Naive thymus-derived CD4-positive, alpha-beta T cell (primary cell): ENCODE measurements at places on chromosomes 7 and 10.

DNA sequence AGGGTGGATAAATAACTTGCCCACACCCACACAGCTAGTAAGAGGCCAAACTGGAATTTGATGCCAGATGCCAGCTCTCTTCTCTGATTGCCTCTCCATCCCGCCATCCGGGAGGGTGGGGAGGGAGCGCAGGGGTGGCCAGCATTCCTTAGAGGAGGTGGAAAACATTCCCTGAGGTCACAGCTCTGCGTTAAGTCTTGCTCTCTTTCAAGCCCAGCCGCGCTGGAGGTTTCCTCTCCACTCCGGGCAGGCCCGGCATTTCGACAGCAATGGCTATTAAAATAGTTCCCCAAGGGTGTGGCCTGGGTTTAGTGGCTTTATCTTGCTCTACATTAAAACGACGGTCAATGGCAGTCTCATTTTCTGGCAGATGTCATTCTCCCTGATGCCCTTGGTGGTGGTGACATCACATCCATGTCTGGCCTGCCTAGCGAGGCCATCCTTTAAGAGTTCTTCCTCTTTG, 16.1 kb upstream of the C10orf71 start:
- no peak for DNase-seq

DNA sequence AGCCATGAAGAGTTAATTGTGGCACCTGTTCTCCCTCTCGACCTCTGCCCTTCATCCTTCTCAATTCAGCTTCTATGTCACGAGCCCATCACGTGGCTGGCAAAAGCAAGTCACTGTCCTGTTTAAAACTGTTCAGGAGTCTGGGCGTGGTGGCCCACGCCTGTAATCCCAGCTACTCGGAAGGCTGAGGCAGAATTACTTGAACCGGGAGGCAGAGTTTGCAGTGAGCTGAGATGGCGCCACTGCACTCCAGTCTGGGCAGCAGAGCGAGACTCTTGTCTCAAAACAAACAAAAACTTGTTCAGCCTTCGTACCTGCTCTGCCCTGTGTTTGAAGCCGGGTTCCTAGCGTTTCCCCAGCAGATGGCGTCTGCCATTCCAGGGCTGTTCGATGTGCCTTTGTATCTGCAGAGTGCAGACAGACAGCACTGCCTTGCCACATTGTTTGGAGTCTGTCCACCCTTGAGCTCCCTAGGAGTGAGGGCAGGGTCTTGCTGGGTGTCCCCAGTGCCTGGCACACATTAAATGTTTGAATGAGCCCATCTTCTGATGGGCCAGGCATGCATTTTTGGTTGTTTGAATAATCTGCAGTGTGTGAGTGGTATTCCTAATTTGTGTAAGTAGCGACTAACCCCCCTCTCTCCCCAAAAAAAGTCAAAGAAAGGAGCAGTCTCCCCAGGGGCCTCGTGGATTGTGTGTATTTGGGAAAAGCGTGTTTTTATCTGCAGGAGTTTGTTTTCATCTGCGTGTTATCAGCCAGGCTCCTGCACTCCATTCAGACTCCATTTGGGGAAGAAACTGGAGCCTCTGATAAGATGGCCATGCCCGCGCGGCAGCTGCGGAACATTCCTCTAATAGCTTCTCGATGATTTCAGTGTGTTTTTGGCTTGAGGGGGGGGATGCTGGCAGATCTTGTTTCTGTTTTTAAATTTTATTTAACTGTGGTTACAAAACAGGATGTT, 61.2 kb downstream of the DNAJB6 start:
- DNase-seq, result no peak

GRCh38 chr7:156147756-156148504, 335.7 kb upstream of the SHH start:
- DNase-seq, result no peak

DNA sequence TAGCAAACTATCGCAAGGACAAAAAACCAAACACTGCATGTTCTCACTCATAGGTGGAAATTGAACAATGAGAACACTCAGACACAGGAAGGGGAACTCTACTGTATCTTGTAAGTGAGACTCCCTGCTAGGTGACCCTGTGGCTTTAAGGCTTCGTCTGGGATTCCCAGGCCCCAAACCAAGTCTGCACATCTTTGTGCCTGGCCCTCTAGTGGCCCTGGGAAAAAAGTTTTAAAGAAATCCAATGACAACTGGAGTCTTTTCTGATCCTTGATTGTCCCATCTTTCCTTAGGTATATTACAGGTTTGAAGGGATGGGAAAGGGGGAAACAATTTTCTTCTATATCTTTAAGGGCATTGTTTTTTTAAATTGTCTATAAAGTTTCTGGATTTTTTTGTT, 10.6 kb upstream of the LIPM start:
- no peak for DNase-seq

DNA sequence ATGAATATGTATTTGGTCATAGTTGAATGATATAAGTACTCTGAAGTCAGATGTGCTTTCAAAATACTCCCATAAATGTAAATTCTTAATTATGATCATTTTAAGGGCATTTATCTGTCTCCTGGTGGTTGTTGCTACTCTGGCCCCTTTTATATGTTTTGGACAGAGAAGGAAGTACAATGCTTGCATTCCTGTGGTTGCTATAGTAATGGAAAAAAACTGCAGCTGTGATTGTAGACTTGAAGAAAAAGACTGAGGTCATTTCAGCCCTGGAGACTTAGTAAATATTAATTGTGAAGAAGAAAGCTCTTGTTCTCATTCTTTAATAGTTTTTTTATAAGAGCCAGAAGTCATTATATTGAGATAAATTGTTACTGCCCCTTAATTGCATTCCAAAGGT, 70.2 kb upstream of the FERD3L start:
- DNase-seq, result no peak

DNA sequence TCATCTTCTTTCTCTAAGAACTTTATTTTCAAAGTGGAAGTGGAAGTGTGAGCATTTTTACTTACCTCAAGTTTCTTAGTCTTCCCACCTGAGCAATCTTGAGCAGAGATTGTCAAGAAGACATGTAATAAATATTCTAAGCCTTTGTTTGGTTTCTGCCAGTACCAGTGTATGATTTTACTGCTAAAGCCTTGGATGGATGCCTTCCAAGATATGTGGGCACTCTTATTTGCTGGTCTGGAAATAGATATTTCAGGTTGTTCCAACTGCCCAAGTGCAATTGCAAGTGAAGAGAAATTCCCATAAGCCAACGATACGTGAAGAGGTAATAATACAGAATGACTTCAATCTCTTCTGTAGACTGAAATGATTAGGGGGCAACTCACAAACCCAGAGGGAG, 18.2 kb upstream of the TARP start:
- DNase-seq, result no peak

DNA sequence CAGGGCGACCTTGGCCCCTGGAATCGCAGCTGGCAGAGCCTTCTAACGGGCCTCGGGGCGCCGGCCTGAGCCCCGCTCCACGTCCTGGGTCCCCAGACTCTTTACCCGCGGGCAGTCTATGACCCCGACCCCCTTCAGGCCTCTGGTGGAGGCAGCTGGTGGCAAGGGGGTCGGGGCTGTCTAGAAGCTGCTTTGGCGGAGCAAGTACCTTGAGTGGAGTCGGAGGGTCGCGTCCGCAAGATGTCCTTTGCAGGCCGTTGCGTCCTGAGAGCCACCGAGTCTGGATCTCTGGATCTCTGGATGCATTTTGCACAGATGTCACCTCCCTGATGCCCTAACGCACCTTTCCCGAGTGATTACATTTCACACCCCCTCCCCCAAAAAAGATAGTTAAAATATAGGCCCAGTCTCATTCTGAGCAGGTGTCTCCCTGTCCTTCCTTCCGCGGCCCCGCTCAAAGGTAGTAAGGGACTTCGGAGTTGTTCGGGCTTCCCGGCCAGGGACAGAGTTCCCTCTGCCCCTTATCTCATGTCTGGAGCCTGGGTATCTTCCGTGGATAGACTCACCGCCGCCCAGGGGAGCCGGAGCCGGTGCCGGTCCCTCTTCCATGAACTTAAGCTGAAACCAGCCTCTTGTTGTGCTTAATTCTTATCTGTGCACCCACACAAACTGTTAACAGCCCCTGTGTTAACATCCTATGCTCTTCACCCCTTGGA, 457 bp downstream of the ACADSB start:
- DNase-seq, result no peak

DNA sequence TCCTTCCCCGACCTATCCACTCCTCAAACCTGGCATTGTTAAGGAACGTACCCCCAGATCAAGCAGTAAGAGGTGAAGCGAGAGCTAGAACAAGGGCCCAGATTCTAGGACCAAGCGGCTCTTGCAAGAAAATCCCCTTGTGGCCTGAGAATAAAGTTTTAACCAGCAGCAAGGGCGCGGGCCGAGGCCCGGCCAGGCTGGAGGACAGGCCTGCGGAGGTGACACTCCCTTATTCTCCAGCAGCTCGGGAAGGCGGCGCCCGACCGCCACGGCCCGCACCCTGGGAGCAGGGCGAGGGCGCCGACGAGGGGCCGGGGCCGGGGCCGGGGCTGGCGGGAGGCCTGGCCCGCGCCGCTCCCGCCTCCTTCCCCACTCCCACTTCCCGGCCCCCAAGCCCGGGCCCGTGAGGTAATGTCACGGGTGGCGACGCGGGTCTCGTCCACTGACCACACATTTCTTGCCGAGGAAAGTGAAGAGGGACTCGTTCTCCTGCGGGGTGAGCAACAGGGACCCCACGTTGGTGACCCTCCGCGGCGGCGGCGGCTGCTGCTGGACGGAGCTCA, 551 bp downstream of the WASL start:
- DNase-seq, result peak; percentile 23

- DNase-seq, result no peak
These were observed 61.6 kb downstream of the ADCYAP1R1 start for GRCh38 chr7:31113660-31114059.

GRCh38 chr7:112184455-112184854, 21.7 kb downstream of the DOCK4 start:
- no peak for DNase-seq

- no peak for DNase-seq
These were observed 295.3 kb upstream of the MKI67 start for GRCh38 chr10:128421371-128422160.

DNA sequence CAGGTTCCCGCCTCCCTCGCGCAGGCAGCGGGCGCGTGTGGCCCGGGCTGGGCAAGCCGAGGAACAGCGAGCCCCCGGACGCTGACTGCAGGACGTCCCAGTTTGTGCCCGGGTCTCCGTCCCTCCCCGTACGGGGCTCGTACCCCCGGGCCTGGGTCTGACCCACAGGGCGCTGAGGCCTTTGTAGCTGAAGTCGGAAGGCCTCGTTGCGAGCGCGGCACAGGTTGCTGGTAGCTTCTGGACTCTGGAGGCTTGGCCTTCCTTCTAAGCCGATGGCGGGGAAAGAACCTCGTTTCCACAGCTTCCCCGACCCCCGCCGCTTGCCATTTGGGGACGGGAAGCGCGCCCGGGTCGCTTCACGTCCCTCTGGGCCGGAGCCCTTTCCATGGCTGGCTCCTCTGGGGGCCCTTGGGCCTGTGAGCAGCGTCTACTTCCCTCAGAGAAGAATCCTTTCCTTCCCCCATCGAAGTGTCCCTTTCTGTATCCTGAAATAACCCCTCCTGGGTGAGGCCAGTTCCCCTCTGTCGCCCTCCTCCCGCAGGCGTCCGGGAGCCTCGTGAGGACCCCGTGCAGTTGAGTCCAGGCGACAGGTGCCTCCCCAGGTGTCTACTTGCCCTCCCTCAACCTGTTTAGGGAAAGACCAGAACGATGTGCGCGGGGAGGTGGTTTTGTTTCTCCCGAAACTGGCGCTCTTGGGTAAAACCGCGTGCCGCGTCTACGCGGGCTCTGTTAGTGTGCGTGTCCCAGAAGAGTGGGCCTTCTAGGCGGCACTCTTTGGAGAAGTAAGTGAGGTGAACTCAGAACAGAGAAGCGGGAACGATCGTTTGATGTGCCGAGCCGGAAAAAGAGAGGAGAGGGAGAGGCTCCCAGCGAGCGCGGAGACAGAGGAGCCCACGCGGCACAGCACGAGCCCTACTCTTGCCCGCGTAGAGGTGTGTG, 9.3 kb downstream of the EVX1 start:
- no peak for DNase-seq

DNA sequence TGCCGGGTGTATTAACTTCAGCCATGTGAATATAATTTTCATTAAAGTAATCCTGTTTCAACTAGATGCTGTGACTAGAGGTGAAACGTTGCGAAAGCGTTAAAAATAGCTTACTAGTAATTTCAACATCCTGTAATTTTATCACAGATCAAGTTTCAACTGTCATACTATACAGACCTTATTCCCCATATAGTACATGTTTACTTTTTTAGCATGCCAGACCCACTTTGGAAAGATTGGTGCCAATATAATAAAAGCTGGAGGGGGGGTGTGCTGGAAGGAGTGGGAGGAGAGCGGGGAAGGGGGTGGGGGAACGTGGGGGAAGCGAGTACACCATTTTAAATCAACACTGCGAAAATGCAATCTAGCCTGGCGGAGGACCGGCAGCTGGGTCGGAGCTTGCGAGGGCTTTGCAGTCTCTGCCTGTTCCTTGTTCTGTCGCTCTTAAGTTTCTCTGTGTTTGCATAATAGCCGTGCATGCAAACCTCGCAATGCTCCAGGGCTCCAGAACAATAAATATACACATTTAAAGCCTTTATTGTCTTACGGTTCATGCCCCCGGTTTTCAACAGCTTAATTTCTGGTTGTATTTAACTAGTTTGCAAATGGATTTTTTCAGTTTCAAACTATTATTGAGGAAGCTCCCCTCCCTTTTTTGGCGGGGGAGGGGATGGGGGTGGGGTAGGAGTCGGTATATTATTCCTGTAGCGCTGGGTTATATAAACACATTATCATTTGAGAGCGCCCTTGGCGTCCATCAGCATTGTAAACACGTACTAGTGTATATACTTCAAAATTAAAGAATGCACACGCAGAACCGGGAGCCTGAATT, 1.3 kb upstream of the ARID5B start:
- peak; percentile 63 for DNase-seq

- no peak for DNase-seq
These were observed 1.7 kb upstream of the MNX1 start for GRCh38 chr7:157012113-157012547.

GRCh38 chr10:44306762-44307161, 78.1 kb downstream of the CXCL12 start:
- no peak for DNase-seq

- DNase-seq, result no peak
These were observed 651.1 kb downstream of the SORCS1 start for GRCh38 chr10:106513352-106513771.

DNA sequence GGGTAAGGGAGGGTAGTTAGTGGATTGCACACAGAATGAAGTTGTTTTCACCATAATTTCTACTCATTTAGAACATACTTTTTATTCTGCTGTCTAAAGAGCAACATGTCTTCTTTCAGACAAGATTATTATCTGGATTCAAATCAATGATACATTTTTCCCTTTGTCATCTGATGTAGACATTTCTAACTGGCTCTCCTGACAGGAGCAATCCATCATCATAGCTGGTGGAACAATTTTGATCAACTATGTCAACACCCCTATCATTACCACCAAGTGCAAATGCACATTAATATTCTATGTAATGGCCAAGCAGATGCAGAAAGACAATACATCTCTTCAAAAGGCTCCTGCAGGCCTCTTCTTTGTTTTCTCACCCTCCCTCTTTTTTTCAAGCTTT, 672.9 kb upstream of the LRRTM3 start:
- no peak for DNase-seq

GRCh38 chr7:5349005-5349380, 66.2 kb downstream of the SLC29A4 start:
- no peak for DNase-seq

GRCh38 chr10:73810735-73811465, 498 bp downstream of the NDST2 start:
- peak; percentile 72 for DNase-seq

GRCh38 chr10:115026746-115027140, 66.4 kb upstream of the ATRNL1 start:
- no peak for DNase-seq
